ENCODE measurements at places on chromosomes 16 and 17. TPM values are rescaled to one million over a fixed set of nuclear protein-coding genes. Genes with fewer than 3 reads are reported as not detected.

The HEXIM2 gene
- total RNA-seq: 10.4 TPM

The ABCC6 gene
- total RNA-seq: 1.4 TPM

The ZNF286A gene
- 33.7 TPM for total RNA-seq

The AURKB gene
- 21.6 TPM for total RNA-seq

The FBXO39 gene
- total RNA-seq: not detected

The CD300C gene
- 0.21 TPM for total RNA-seq

The CACNB1 gene
- 7.1 TPM for total RNA-seq

The SDK2 gene
- total RNA-seq: 1.6 TPM

The NMT1 gene
- total RNA-seq: 82.0 TPM

- peak; percentile 79 for DNase-seq
Observed at GRCh38 chr16:1870365-1871082, 1.4 kb downstream of the MEIOB start.

DNA sequence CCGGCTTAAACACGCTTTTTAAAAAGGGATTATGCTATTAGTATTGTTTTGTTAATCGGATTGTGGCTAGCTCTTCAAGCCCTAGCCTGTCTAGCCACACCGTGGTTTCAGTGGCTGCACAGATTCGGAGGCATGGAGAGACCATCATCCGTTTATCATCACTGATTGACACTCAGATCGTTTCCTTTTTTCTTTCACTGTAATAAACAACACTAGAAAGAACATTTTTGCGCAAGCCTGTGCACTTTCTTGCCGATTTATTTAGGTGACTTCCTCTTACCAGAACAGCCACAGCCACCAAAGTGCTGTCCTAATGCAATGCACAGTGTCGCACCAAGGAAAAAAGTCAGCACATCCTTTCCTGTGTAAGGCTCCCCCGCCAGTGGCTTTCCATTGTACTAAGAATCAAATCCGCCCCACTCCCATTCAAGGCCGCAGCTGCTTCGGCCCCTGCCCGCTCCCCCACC lies 78.2 kb downstream of the CRISPLD2 start:
- DNase-seq: no peak

- DNase-seq: no peak
Observed at GRCh38 chr17:33269337-33270060, 23.6 kb downstream of the ASIC2 start.

DNA sequence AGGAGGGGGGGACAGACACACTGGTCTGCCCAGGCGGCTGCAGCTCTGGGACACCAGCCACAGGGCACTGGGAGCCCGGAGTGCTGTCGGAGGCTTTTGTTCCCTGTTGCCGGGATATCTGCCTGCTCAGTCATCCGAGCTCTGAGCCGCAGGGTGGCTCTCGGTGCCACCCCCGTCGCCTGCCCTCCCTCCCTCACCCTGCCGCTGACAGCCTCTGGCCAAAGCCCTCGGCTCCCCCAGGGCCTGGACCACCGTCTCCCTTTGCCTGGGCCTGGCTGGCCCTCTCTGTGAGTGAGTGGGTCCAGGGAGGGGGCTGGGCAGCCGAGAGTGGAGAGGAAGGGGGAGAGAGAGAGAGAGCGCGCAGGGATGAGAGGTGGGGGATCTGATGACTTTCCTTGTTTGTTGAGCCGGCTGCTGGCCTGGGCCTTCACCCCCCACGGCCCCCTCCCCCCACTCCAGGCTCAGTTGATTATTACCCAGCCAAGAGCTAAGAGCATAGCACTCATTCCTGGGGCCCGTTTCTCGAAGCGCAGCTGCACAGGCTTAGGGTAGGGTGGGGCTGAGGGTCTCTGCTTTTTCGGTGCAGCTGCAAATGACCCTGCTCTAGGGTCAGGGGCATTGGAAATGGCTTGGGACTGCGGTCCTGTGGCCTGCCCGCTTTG lies 2.7 kb downstream of the FOXJ1 start:
- DNase-seq: no peak

DNA sequence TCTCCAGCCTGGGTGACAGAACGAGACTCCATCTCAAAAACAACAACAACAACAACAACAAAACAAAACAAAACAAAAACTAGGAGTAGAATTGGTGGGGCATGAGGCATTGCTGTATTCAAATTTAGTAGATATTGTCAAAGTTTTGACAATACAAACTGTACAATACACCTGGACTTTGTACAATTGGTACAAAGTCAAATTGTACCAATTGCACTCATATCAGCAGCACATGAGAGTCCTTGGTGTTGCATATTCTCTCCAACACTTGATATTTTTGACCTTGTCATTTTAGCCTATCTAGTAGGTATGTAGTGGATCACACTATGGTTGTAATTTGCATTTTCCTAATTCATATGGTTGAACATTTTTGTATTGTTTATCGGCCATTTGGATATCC lies 14.3 kb upstream of the ATF7IP2 start:
- no peak for DNase-seq

GRCh38 chr16:15452246-15452855 lies 18.0 kb downstream of the BMERB1 start:
- DNase-seq: no peak

GRCh38 chr16:51982715-51983680 lies 563.9 kb downstream of the TOX3 start:
- DNase-seq: peak; percentile 26

DNA sequence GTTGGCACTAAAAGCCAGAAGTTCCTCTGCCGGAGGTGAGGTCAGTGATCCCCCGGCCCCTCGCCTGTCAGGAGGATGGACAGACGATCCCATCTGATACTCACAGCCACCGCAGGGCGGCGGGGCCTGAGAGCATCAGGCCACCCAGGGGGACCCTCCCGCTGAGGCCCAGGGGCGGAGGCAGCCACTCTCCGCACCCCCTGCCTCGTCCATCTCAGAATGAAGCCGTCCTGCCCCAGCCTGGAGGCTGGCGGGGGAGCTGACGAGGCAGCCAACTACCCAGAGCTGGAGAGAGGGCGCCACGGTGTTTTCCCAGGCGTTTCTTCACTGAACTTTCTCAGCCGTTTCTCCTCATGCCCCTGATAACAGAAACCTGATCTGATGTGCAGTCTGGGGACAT lies 22.6 kb downstream of the TPSD1 start:
- no peak for DNase-seq

DNA sequence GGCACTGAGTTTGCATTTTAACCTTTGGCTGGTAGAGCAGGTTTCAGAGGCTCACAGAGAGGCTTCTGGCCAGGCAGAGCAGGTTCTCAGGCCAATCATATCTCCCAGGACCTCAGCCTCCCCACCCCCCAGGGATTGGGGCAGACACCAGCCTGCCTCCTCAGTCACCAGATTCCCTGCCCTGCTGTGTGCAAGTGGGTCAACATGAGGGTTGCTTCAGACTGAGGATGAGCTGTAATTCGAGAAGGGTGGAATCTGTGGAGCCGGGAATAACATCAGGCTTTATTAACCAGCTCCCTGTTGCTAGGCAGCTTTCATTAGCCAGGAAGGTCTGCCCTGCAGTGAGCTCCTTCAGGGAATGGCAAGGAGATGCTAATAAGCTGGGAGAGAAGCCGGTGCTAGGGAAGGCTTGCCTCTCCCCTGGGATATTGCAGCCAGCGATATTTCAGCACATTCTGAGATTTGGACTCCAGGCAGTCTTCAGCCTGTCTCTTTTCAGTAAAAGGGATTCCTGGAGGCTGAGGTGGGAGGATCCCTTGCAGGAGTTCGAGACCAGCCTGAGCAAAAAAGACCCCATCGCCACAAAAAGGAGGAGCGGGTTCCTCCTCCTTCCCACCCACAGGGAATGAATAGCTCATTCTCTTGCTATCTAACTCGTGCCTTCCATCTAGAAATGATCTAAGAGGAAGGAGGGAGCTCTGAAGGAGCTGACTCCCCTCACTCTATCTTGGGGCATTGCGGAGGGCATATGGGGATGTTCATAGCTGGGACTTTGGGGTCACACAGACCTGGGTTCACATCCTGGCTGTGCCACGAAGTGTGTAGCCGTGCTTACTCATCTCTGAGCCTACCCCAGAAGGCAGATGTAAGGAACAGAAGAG lies 10.7 kb downstream of the SGSM2 start:
- peak; percentile 74 for DNase-seq

GRCh38 chr17:77742579-77742978 lies 215.9 kb upstream of the TNRC6C start:
- no peak for DNase-seq

GRCh38 chr16:23785842-23786241 lies 31.0 kb downstream of the CHP2 start:
- DNase-seq: no peak

DNA sequence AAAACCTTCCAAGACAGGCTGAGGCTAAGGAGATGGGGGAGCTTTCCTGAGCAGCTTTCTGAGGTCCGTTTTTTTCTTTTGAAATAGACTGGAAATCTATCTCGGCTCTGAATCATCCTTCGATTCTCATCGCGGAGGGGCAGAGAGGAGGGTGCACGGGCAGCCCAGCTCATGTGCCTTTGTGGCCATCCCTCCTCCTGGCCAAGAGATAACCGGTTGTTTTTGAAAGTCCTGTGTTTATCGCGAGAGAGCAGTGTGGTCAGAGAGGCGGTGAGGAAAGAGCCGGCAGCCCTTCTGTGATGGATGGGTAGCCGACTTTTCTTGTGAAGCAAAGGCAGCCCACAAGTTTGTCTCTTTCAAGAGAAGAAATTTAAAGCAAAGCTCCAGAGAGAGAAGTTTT lies 191.6 kb downstream of the CCDC182 start:
- peak; percentile 44 for DNase-seq

- DNase-seq: no peak
Observed at GRCh38 chr16:23607726-23608125, 11.6 kb upstream of the NDUFAB1 start.

DNA sequence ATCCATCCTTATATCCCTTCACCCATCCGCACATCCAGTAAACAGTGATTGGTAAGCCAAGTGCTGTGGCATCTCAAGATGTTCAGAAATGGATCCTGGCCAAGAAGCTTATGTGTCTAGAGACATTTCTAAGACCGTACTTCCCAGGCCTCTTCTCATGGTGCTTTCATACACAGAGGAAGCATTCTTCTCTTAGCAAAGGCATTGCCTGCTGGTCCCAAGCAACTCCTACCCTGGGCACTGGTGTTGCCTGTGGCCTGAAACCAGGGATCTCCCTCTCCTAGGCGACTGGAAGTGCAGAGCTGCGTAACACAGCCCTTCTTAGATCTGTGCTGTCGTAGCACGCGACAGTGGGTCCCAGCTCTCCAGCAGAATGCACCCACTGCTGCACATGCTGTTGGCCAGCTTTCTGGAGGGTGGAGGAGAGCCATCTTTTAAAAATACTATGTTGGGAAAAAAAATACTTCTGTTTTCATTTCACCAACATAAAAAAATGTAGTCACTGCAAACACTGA lies 182.9 kb downstream of the CCDC182 start:
- DNase-seq: no peak

DNA sequence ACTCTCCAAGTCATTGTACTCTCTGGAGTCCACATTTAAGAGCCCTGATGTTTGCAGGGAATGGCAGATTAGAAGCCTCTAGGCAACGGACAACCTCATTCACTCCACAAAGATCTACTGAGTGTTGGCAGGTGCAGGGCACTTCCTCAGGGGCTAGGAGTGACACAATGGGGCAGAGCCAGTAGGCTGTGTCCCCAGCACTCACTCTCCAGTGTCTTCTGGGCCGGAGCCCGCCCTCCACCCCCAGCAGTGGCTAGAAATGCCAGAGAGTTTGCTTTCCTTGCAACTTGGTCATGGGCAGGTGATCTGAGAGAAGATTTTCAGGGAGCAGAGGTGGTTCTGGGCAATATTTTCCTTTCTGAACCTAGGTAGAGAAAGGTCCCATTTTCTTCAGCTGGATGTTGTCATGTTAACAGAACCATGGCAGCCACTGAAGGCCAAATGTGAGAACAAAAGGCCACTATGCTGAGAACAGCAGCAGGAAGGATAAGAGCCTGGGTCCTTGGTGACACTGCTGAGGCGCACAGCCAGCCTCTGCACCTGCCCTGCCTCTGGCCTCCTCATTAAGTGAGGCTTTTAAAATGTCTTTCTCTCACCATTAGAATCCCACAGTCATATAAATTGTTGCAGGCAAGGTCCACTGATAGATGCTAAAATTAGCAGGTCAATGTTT lies 96.2 kb downstream of the USP31 start:
- DNase-seq: no peak

- no peak for DNase-seq
Observed at GRCh38 chr17:74779948-74780400, 3.8 kb upstream of the NAT9 start.

- DNase-seq: no peak
Observed at GRCh38 chr16:6482696-6483468, 849.8 kb upstream of the RBFOX1 start.

- DNase-seq: no peak
Observed at GRCh38 chr17:19943026-19943425, 34.6 kb downstream of the AKAP10 start.

DNA sequence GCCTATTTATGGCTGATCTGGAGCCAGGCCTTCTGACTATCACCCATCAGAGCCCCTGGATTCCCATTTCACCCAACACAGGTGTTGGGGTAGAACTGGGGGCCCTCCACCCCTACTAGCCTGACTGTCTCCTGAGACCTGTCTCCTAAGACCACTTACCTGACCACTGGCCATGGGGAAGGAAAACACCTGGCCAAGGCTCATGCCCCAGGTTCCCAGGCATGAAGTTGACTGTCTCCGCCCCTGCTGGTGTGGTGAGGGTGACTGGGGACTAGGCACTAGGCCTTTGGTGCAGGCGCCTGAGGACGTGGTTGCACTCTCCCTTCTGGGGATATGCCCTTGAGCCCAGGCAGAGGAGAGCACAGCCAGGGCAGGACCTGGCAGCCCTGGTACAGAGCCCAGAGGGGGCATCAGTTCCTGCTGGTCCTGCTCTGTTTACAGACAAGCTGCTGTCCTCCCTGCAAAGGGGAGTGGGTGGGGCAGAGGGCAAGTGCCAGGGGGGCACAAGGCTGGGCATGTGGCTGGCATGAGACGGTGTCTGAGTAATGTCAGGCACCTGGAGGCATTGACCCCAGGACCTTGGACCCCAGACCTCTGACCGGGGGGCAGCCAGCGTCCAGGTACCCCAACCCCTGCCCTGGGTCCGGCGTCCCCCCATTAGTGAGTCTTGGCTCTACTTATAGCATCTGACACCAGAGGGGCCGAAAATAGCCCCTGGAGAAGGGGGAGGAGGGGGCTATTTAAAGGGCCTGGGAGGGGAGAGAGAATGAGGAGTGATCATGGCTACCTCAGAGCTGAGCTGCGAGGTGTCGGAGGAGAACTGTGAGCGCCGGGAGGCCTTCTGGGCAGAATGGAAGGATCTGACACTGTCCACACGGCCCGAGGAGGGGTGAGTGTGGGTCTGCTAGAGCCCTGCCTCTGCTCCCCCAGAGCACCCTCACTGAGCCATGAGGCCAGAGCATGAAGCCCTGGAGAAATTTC lies at the start of gene TCAP:
TSS of gene TCAP (plus strand) at position 769 of the 981 bp plus-strand sequence. CDS start at position 780, 11 bp downstream.
- no peak for DNase-seq

- DNase-seq: no peak
Observed at GRCh38 chr16:70691223-70692129, 5.6 kb upstream of the MTSS2 start.

Measured in kidney epithelial cell (primary cell).